Esophagus muscularis mucosa (tissue), 4 donors: ENCODE measurements at places on chromosomes 13 and 19. TPM values are rescaled to one million over a fixed set of nuclear protein-coding genes. Genes with fewer than 3 reads are reported as not detected.

- no peak for DNase-seq
Observed at GRCh38 chr13:72890546-72890945, 108.6 kb downstream of the PIBF1 start.

The MRPL57 gene
- 35.1 TPM for total RNA-seq

- DNase-seq = no peak
Observed at GRCh38 chr13:48478391-48478790, 54.5 kb downstream of the RCBTB2 start.

DNA sequence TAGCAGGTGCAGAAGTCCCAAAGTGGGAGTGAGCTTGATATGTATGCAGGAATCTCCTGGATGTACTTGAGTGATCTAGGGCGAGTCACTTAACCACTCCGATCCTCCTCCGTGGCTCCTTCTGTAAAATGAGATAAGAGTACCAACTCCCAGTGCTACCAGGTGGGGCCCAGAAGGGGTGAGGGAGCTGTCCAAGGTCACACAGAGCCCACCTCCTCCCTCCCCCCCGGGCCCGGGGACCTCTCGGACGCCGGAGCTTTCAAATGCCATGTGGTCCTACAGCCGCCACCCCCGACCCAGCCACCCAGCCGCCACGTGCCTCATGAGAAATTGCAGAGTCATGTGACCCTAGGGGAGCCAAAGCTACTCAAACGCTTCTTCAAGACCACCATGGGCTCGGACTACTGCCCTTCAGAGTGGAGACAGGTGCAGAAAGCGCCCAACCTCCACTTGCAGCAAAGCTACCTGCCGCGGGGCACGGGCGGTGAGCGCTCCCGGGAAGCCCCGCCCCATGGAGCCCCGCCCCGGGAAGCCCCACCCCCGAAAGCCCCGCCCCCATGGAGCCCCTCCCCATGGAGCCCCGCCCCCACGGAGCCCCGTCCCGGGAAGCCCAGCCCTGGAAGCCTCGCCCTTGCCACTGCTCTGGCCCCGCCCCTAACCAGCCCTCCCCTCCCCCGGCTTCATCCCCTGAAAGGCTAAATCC is 10.1 kb upstream of the ZNF358 start:
- DNase-seq = no peak

DNA sequence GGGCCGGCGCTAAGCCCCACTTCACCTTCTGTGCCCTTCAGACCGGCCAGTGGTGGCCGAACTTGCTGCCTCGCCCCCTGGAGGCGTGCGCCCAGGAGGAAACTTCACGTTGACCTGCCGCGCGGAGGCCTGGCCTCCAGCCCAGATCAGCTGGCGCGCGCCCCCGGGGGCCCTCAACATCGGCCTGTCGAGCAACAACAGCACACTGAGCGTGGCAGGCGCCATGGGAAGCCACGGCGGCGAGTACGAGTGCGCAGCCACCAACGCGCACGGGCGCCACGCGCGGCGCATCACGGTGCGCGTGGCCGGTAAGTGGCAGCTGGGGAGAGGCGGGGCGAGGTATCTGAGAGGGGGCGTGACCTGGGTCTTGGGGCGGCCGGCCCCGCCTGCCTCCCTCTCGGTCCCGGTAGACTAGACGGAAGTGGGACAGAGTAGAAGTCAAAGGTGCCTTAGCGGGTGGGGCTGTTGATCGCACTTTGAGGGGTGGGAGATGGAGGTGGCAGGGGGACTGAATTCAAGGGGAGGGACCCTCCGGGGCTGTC is 5.6 kb downstream of the ICAM5 start:
- no peak for DNase-seq

The ZNF610 gene
- 1.5 TPM for total RNA-seq

The ZNF556 gene
- not detected for total RNA-seq

- DNase-seq = no peak
Observed at GRCh38 chr13:108690726-108691125, 61.3 kb downstream of the MYO16 start.

GRCh38 chr13:87884884-87885283 is 213.7 kb downstream of the SLITRK5 start:
- DNase-seq = no peak

The C19orf73 gene
- total RNA-seq = 1.4 TPM

DNA sequence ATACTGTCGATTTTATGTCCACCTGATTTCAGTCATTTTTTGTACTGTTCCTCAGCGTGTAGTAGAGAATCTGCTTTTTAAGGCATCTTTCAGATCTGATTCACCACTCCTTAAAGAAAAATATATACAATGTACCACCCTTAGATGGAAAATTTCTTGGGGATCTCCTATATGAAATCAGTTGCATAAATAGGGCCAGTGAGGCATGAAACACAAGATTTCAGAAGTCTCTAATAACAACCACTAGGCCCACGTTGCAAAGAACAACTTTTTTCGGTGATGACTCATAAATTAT is 1.4 kb downstream of the USP12 start:
- no peak for DNase-seq

GRCh38 chr13:65112531-65112941 is 2117.6 kb downstream of the PCDH9 start:
- DNase-seq = no peak

GRCh38 chr19:2329501-2329916 is 1.0 kb downstream of the SPPL2B start:
- no peak for DNase-seq

The ZNF737 gene
- 10.8 TPM for total RNA-seq

DNA sequence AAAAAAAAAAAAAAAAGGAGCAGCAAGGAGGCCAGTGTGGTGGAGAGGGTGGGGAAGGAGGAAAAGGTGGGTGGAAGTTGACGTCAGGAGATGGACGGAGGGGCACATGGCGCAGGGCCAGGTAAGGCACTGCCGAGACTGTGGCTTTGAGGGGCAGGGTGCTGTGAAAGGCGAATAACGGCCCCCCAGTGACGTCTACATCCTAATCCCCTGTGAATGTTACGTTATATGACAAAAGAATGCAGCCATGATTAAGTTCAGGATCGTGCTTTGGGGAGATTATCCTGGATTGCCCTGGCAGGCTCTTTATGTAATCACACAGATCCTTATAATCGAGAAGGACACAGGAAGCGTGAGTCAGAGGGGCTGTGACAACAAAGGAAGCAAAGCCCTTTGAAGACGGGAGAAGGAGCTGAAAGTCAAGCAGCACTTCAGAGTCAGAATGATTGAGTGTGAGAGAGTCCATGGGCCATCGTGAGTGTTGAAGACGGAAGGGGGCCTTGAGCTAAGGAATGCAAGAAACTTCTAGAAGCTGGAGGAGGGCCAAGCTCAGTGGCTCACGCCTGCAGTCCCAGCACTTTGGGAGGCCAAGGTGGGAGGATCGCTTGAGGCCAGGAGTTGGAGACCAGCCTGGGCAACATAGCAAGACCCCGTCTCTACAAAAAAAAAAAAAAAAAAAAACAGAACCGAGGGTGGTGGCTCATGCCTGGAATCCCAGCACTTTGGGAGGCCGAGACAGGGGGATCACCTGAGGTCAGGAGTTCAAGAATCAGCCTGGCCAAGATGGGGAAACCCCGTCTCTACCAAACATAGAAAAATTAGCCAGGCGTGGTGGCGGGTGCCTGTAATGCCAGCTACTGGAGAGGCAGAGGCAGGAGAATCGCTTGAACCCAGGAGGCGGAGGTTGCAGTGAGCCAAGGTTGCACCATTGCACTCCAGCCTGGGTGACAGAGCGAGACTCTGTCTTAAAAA is 13.8 kb upstream of the CEACAM16 start:
- DNase-seq = no peak

- DNase-seq = no peak
Observed at GRCh38 chr19:1177322-1178114, 3.5 kb upstream of the SBNO2 start.

The APOE gene
- 47.3 TPM for total RNA-seq

DNA sequence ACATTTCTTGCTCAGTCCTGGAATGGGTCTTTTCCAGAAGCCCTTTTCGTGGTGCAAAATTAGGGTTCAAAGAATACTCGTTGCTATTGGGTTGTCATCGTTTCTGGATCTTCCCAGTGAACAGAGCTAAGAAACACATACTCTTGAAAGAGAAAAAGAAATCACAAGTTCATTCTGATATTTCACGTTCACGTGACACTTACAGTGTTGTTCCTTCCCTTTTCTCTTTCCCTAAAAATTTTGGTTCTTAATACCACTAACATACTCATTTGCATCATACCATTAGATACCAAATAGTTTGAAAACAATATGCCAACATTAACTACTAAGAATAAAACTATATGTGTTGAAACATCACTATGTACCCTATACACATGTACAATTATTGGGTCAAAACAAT is 13.4 kb upstream of the GTF2F1 start:
- DNase-seq = no peak

GRCh38 chr19:16361926-16362325 is 37.3 kb downstream of the KLF2 start:
- DNase-seq = no peak

DNA sequence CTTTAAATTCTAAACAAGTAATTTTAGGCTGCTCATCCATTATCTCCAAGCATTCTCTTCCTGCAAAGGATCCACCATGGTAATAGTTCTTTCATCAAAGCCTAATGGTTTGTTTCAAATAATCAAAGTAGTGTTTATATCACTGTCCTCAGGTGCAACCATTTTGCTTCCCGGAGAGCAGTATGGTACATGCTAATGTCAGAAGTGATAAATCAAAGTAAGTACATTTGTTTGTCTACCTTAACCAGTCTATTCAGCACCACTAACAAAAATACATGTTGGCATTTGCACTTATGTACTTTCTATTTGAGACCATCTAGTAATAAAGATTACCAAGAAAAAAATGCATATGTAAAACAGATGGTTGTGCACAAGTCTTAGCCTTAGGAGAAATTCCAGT is 37.5 kb downstream of the DACH1 start:
- DNase-seq = no peak

- peak; percentile 77 for DNase-seq
Observed at GRCh38 chr19:30163663-30164062, 208.5 kb upstream of the ZNF536 start.

GRCh38 chr19:1826557-1827521 is 14.8 kb upstream of the ATP8B3 start:
- no peak for DNase-seq

- no peak for DNase-seq
Observed at GRCh38 chr19:46732172-46732938, 13.5 kb upstream of the FKRP start.

- no peak for DNase-seq
Observed at GRCh38 chr19:4096049-4096892, 27.7 kb downstream of the MAP2K2 start.

The KLK1 gene
- total RNA-seq = not detected

The KLK15 gene
- total RNA-seq = not detected

GRCh38 chr19:47036097-47036651 is 12.2 kb downstream of the TMEM160 start:
- DNase-seq = no peak

- no peak for DNase-seq
Observed at GRCh38 chr13:80835902-80836301, 495.0 kb upstream of the SPRY2 start.

GRCh38 chr19:17855280-17856152 is 4.2 kb upstream of the RPL18A start:
- DNase-seq = peak; percentile 95

- DNase-seq = no peak
Observed at GRCh38 chr13:46079770-46080169, 25.1 kb downstream of the CPB2 start.

- no peak for DNase-seq
Observed at GRCh38 chr13:66461021-66461420, 769.1 kb downstream of the PCDH9 start.
